AG04449 (cell line): ENCODE measurements at places on chromosomes 2 and 18.

DNA sequence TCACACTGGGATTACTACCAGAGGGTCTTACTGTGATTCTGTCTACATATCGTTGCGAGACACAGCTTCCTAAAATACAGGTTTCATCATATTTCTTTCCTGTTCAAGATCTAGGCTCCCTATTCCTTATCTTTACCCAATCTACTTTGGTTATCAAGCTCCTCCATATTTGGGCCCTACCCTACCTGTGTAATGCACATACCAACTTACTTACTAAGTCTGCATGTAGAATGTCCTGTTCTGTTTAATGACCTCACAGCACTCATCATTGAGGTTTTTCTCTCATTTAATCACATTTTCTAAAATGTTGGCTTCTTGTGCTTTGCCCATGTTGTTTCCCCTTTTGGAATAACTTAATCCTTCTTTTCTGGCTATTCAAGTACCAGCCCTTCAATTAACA, 551.1 kb downstream of the ZEB2 start:
- no peak for DNase-seq

DNA sequence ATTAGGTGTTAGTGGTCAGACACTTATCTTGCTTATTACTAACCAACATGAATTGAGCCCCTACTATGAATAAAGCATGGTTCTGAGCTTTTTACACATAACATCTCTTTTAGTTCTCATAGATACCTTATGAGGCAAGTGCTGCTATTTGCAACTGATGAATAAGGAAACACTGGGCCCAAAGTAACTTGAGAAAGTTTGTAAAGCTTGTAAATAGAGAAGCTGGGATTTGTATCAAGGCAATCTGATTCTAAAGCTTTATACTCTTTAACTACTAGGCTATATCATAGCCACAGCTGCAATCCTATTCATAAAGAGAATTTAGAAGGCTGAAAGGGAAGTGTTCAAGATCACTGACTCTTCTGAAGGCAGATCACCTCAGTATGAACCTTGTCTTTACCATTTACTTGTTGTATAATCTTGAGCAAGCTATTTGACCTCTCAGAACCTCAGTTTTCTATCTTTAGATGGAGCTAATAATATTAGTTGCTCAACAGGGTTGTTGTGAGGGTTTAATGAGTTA, 60.4 kb downstream of the ABCB11 start:
- DNase-seq = no peak

- no peak for DNase-seq
Observed at GRCh38 chr2:146853741-146854444, 990.9 kb upstream of the ACVR2A start.

- no peak for DNase-seq
Observed at GRCh38 chr2:608297-608696, 68.9 kb downstream of the TMEM18 start.

DNA sequence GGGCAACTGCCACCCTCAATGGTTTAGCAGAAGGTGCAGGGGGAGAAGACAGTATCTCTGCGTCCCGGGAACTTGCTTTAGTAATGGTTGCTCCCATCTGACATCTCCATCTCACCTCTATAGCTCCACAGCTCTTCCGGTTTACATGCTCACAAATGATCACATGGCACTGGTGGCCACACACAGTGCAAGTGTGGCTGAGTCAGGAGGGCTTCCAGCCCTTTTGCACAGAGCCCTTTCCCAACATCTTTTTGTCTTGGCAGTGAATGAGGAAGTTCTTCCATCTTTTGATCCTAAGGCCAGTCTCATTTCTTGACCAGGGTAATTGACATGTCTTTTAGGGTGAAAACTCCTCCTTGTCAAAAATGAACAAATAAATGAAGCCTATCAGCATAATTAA, 347.7 kb downstream of the LPIN1 start:
- DNase-seq = no peak
